ENCODE measurements at places on chromosomes 2 and 18. TPM values are rescaled to one million over a fixed set of nuclear protein-coding genes. Genes with fewer than 3 reads are reported as not detected.

- no peak for ATAC-seq
Observed at GRCh38 chr2:69983392-69983966, 22.0 kb upstream of the ASPRV1 start.

DNA sequence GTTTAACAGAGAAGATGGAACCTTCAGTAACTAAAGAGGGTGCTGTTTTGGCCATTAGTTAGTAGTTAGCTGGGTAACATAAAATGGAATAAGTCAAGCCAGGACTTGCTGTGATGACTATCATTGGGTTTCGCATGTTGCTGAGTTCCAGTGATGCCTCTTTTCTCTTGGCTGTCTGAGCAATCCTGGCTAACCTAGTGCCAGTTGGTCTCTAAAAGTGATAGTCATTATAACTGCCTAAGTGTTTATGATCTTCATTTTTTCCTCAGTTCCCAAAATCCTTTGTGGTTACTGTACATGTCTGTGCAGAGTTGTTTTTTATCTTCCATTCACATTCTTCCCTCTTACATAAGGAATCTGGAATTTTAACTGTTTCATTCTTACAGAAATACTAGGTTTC, 33.4 kb downstream of the WDR43 start:
- no peak for ATAC-seq

DNA sequence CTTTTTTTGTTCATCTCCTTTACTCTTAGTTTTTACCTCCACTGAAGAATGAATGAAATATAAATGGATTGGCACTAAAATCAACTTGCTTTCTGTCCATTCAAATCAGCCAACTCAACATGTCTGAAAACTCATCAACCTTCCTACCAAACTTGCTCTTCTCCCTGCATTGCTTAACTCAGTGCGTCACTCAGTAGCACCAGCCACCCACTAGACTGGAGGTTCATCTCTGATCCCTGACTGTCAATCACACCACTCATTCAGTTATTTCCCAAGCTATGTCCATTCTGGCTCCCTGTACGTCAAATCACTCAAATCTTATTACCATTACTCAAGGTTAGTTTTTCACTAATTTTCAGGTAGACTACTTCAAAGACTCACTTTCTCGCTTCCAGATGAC, 75.2 kb upstream of the RBMS1 start:
- no peak for ATAC-seq

GRCh38 chr2:241593271-241593670, 34.7 kb downstream of the BOK start:
- no peak for ATAC-seq

DNA sequence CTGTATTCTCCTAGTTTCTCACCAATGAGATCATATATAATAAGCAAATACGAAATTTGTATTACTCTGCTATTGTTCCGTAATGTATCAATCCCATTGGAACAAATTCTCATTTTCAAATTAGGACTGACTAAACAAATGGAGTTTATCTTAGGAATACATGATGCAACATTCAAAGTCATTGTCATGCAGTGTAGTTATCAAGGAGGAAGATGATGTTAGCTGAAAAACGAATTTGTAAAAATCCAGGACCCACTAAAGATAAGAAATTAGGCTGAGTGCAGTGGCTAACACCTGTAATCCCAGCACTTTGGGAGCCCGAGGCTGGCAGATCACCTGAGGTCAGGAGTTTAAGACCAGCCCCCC, 14.9 kb downstream of the SEPTIN2 start:
- no peak for ATAC-seq

DNA sequence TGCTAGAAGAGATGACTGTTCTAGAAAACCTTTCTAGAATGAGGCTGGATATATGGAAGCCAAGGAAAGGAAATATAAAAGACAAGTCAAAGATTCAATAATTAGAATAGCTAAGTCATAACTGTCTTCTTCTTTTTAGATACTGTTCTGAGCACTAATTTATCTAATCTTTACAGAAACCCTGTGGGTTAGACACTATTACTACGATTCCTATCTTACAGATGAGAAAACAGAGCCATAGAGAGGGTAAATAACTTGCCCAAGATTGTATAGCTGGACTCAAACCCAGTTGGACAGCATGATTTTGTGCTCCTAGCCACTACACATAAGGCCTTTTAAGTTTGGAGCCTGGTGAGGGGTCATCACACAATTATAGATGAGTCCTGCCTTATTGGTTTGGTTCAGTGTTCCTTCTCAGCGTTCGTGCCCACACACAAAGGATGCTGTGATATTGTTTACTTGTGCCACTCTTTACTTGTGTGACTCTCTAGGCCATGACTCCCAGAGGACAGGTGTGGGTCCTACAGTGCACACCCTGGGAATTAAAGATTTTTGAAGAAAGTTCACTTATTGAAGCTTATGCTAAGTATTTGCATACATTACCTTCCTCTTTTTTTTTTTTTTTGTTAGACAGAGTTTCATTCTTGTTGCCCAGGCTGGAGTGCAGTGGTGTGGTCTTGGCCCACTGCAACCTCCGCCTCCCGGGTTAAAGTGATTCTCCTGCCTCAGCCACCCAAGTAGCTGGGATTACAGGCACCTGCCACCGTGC, 153.7 kb downstream of the PRKCE start:
- ATAC-seq: no peak

- no peak for ATAC-seq
Observed at GRCh38 chr2:166157578-166157977, 29.8 kb upstream of the SCN1A start.

DNA sequence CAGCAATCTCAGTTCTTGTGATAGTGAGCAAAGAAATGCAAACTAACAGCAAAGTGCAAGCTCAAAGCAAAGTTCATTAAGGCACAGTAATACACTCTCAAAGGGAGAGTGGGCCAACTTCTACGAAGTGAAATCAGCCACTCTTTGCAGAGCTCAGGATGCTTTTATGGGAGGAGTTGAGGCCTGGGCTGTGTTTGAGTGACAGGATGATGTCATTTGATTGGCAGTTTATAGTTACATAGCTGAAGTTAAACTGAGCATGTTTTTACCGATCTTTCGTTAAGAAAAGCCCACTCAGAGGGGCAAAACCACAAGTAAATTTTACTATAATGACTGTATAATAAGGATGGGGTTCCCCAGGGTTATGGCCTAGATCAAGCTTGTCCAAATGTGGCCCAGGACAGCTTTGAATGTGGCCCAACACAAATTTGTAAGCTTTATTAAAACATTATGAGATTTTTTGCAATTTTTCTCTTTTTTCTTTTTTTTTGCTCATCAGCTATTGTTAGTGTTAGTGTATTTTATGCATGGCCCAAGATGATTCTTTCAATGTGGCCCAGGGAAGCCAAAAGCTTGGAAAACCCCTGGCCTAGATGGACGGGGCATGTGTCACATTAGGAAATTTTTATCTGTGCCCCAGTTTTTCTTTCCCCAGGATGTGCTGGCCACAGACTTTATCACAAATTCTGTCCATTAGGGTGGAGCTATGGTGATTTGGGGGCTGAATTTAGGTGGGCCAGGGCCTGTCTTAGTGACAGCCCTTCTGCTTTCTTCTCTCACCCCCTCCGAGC, 8.3 kb upstream of the DNAH7 start:
- ATAC-seq: no peak

GRCh38 chr2:106563195-106563594, 76.0 kb downstream of the CD8B2 start:
- no peak for ATAC-seq

DNA sequence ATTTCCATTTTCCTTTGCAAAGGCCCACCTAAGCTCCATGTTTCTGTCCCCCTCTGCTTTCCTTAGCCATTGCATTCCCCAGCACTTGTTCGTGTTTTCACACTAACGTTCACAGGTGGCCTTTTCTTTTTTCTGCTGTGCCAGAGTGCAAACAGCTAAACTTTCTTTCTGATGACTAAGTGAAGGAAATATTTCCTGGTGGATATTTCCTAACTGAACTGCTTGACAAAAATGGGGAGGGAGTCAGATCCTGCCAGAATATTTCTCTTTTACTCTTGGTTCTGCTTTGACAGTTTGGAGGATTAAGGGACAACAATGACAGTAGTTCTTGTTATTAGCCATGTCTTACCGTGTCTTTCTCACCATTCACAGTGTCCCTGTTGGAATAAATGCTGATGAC, 344.0 kb downstream of the ARHGAP15 start:
- ATAC-seq: no peak

GRCh38 chr2:159456500-159457426, 159.6 kb downstream of the BAZ2B start:
- ATAC-seq: no peak

GRCh38 chr2:173750353-173750801, 214.8 kb downstream of the SP3 start:
- no peak for ATAC-seq

- peak; percentile 78 for ATAC-seq
Observed at GRCh38 chr2:179049546-179050311, at the start of gene CCDC141. TSS of gene CCDC141 (minus strand) at chr2:179050137. CDS start at chr2:179049941, 196 bp downstream.

DNA sequence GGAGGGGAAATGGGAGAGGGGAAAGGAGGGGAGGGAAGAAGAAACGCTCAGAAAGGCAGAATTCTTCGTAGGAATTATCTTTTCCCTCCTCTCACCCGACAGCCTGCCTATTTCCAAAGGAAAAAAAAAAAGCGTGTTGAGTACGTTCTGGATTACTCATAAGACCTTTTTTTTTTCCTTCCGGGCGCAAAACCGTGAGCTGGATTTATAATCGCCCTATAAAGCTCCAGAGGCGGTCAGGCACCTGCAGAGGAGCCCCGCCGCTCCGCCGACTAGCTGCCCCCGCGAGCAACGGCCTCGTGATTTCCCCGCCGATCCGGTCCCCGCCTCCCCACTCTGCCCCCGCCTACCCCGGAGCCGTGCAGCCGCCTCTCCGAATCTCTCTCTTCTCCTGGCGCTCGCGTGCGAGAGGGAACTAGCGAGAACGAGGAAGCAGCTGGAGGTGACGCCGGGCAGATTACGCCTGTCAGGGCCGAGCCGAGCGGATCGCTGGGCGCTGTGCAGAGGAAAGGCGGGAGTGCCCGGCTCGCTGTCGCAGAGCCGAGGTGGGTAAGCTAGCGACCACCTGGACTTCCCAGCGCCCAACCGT, at the start of gene GAD1:
Gene GAD1, plus strand, starts transcription at position 384 of the 589 bp plus-strand sequence. CDS start 1,705 bp downstream, outside the sequence.
- peak; percentile 67 for ATAC-seq

DNA sequence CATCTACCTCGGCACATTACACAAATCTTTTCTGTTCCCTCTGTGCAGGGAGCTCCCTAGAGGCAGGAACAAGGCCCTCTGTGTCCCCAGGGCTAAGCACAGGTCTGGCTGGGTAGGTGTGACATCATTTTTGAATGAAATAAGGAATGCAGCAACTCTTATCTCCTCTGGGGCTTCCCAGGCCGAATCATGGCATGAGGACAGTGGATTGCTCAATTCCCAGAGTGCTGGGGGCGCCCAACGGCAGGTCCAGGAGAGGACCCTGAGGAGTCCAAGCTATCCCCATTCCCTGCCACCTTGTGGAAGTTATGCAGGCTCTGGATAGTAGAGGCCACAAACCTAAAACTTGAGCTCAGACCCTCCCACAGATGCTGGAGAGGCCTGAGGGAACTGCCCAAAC, 158.0 kb upstream of the RAB6C start:
- ATAC-seq: no peak

DNA sequence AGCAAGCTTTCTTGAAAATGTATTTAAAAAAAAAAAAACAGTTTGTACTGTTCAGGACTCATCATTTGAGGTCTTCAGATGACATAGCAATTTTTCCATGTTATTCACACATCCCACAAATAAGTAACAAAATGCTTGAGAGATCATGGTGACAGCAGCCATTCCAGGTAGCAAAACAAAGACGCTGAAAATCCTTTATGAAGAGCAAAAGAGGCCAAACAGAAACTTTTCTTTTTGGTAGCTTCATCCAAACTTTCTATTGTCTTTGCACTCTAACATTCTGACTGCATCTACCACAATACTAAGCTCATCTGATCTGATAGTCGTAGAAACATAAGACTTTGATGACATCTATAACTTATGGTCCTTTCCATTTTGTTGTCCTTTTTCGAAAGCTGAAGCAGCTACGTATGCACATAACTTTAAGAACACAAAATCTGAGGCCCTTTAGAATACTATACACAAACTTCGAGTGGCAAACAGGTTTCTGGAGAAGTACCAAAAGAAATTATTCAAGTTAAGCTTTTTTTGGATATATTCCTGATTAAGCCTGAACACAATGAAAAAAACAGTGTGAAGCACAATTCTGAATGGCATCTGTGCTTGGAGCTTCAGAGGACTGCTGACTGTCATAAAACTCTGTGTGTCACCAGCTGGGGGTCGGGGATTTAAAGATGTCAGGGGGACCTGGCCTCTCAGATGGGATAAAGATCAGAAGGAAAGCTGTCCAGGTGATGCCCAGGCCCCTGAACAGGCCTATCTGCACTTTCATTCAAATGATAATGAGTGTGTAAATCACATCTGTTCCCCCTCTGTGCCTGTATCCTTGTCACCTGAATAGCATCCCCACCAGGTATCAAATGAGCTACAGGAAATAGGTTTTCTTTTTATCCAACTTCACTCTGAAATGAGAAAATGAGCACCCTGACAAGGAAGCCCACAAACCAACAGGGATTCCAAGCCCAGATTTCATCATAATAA, 75.8 kb downstream of the ZEB2 start:
- no peak for ATAC-seq

DNA sequence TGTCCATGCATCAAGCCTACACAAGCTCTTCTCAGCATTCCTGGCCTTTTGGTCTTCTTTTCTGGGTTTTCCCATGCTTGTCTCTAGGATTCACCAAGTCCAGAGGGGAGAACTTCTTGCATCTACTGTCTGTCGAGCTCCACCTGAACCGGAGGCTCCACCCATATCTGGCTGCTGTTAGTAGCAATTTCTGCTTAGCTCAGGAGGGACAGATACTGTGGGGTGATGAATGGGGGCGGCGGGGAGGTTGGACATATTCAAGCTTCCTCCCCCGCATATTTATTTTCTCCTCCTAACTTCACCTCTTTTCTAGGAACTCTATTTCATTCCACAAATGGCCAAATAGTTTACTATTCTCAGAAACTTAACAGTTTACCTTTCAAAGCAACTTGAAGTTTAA, 163.5 kb downstream of the PTH2R start:
- ATAC-seq: no peak

- ATAC-seq: no peak
Observed at GRCh38 chr2:31937741-31938140, 73.1 kb downstream of the MEMO1 start.

GRCh38 chr2:8076448-8077342, 605.2 kb upstream of the ID2 start:
- ATAC-seq: no peak

DNA sequence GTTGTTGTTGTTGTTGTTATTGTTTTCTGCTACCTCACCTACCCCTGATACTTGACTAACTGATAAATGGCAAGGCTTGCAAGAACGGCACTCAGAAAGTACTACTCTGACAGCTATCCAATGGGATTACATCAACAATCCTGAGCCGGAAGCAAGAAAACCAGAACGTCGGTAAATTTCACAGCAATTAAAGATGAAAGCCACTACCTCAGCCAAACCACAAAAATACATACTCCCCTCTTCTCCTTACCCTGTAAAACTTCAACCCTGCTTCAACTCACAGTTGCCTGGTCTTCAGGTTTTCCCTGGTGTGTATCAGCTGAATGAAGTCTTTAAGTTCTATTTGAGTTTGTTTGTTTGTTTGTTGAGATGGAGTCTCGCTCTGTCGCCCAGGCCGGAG, 293.7 kb upstream of the RND3 start:
- no peak for ATAC-seq

Gene ANKRD29
- total RNA-seq: 3.5 TPM

Gene FEV
- not detected for total RNA-seq

Gene CHST10
- total RNA-seq: 15.6 TPM

Gene SAP130
- total RNA-seq: 10.8 TPM

Gene DCC
- not detected for total RNA-seq

Gene MATN3
- total RNA-seq: 2.5 TPM

Gene PLGLB2
- total RNA-seq: 0.74 TPM

Gene OSBPL6
- total RNA-seq: 4.0 TPM

Gene NETO1
- total RNA-seq: 0.23 TPM
